ENCODE measurements at places on chromosomes 16 and 17.

DNA sequence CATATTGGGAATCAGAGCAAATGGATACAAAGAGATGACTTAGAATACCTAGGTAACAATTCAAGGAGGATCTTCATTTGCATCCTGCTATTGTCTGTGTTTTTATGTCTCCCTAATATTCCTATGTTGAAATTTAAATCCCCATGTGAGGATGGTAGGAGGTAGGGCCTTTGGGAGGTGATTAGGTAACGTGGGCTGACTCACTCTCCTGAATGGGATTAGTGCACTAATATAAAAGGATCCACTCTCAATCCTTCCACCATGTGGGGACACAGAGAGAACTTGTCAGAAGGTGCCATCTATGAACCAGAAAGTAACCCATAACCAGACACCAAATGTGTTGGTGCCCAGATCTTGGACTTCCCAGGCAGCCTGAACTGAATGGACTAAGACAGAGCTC lies 83.4 kb downstream of the CDH8 start:
- DNase-seq = no peak

GRCh38 chr16:25155553-25156460 lies 44.3 kb downstream of the LCMT1 start:
- no peak for DNase-seq

DNA sequence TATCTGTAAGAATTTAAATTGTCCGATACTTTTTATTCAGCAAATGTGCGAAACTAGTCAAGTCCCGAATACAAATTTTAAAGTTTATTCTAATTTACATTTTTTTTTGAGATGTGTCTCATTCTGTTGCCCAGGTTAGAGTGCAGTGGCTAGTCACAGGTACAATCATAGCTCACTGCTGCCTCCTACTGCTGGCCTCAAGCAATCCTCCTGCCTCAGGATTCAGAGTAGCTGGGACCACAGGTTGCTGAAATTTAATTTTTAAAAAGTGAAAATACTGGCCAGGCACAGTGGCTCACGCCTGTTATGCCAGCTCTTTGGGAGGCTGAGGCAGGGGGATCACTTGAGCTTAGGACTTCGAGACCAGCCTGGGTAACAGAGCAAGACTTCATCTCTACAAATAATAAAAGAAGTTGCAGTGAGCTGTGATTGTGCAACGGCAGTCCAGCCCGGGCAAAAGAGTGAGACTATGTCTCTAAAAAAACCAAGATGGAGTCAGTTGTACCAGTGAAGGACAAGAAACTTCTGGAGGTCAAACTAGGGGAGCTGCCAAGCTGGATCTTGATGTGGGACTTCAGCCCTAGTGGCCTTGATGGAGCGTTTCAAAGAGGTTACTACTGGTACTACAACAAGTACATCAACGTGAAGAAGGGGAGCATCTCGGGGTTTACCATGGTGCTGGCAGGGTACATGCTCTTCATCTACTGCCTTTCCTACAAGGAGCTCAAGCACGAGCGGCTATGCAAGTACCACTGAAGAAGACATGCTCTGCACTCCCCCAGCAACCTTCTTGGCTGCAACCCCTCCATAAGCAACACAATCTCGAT lies 5.6 kb downstream of the POLG2 start:
- no peak for DNase-seq

GRCh38 chr17:78128551-78129350 lies at the start of gene TMC6:
Gene TMC6, minus strand, starts transcription at chr17:78128755. Its CDS starts 1,923 bp downstream, at chr17:78126832.
- DNase-seq = no peak

DNA sequence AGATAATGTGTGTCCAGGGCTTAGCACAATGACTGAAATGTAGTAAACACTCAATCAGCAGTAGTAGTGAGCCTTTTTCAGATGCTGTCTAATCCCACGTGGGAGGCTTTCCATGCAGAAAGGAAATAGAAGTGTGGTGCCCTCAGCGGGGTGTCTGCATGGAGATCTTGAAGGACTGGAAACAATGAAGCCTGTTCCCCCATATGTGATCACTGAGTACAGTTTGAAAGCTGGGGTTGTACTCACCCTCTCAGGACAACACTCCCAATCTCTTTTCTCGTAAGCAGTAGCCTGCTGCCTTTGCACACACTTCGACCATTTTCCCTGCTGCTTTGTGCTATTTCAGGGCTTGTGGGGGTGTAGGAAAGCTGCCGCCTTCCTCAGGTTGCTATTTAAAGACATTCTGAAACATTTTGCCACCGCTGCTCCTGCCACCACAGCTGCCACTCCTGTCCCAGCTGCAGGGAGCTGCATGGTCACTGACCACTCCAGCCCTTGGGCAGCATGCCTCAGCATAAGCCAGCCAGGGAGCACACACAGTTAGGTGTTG lies 40.6 kb upstream of the HAS3 start:
- DNase-seq = no peak

GRCh38 chr17:73069841-73070240 lies 22.6 kb downstream of the SLC39A11 start:
- DNase-seq = no peak

DNA sequence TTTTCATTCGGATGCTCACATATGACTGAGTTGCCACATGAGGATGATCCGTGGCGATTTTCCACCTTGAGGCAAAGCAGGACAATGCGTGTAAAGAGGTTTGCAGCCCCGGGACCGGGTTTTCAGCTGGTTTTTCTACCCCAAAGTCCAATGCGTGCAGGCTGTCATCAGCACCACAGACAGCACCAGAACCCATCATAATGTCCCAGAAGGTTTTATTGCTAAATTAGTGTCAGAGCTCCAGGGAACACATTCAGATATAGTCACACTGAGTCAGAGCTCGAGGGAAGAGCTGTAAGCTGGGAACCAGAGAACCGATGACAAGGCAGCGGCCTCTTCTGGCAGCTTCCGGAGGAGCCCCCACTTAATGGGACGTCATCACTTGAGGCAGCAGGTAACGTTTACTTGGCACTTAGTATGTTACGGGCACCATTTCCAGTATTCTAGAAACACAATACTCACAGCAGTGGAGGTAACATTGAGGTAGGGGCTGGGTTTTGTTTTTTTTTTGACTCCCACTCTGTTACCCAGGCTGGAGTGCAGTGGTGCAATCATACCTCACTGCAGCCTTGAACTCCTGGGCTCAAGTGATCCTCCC lies 8.9 kb upstream of the NAGPA start:
- DNase-seq = no peak

DNA sequence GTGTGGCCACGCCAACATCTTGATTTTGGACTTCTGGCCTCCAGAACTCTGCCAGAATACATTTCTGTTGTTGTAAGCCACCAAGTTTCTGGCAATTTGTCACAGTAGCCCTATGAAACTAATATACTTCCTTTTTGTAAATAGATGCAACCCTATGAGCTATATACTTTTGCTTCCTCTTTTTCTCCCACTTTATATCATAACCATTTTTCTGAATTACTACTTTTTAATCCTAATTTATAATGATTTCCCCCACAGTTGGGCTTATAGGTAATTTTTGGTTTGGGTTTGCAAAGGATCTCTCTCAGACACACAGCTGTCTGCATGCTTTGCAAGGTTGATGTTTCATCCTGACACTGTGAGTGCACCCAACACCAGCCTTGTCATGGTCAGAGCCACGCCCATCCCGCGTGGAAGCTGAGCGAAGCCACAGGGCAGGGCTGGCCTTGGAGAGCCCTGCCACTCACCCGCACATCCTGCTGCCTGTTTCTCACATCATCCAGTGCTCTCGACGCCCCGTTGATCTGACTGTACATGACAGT lies 5.8 kb downstream of the TRIM25 start:
- DNase-seq = no peak

GRCh38 chr17:72259922-72260321 lies 139.1 kb downstream of the SOX9 start:
- no peak for DNase-seq

- no peak for DNase-seq
Observed at GRCh38 chr17:60252459-60252858, 102.7 kb downstream of the CA4 start.

GRCh38 chr17:43891851-43892646 lies 15.3 kb downstream of the MPP2 start:
- DNase-seq = no peak

DNA sequence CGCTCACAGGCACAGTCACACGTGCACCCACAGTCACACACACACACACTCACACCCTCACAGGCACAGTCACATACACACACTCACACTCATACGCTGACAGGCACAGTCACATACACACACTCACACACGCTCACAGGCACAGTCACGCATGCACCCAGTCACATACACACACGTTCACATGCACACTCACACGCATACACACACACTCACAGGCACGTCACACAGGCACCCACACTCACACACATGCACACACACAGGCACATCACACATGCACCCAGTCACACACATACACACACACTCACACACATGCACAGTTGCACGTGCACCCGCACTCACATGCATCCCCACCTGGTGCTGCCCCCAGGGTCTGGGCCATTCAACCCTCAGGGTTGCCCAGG lies 46.1 kb upstream of the CBFA2T3 start:
- DNase-seq = no peak

- no peak for DNase-seq
Observed at GRCh38 chr17:56694825-56695224, 101.3 kb downstream of the NOG start.

GRCh38 chr16:19179546-19180490 lies 11.8 kb downstream of the SYT17 start:
- no peak for DNase-seq

Measured in right renal cortex interstitium (tissue), 3 donors.